Stomach (tissue), 19 donors: ENCODE measurements at places on chromosomes 7 and 10. TPM values are rescaled to one million over a fixed set of nuclear protein-coding genes. Genes with fewer than 3 reads are reported as not detected.

C10orf88 gene
- 1.8 TPM for total RNA-seq

PTPRN2 gene
- 35.8 TPM for total RNA-seq

ZPBP gene
- total RNA-seq, result not detected

MMRN2 gene
- total RNA-seq, result 40.0 TPM

MXI1 gene
- 3.5 TPM for total RNA-seq

EPHB6 gene
- total RNA-seq, result 8.0 TPM

CALML3 gene
- total RNA-seq, result not detected

CALHM1 gene
- not detected for total RNA-seq

TCAF2 gene
- 2.9 TPM for total RNA-seq

DNAH11 gene
- not detected for total RNA-seq

ANKRD61 gene
- 1.3 TPM for total RNA-seq

MICU1 gene
- total RNA-seq, result 35.9 TPM

ZNF438 gene
- total RNA-seq, result 3.5 TPM

SPDYE2 gene
- total RNA-seq, result not detected

- no peak for DNase-seq
These were observed 251.6 kb downstream of the GATA3 start for GRCh38 chr10:8305876-8306652.

DNA sequence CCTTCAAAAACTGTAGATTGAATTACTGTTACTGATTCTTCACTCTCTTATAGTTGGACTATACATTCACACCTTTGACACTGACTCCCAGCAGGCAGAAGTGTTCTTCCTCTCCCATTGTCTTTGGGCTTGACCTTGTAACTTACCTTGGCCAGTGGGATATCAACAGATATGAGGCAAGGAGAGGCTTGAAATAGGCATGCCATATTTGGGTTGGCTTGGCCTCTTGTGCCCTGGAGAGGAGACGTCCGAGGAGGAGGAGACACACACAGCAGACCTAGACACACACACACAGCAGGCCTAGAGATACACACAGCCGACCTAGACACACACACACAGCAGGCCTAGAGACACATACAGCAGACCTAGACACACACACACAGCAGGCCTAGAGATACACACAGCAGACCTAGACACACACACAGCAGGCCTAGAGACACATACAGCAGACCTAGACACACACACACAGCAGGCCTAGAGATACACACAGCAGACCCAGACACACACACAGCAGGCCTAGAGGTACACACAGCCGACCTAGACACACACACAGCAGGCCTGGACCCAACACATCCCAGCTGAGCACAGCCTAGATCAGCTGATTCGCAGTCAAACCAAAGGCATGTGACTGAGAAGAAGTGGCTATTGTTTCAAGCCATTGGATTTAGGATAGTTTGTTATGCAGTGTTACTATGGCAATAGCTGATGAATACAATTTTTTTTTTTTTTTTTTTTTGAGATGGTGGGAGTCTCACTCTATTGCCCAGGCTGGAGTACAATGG, 12.5 kb upstream of the GNA12 start:
- no peak for DNase-seq

GRCh38 chr7:44286182-44286617, 39.2 kb downstream of the CAMK2B start:
- peak; percentile 17 for DNase-seq

- no peak for DNase-seq
These were observed 335.9 kb downstream of the WDR37 start for GRCh38 chr10:1392127-1392526.

- DNase-seq, result peak; percentile 40
These were observed 183.1 kb downstream of the TAX1BP1 start for GRCh38 chr7:27922907-27923641.

- no peak for DNase-seq
These were observed 26.0 kb downstream of the HSPA12A start for GRCh38 chr10:116716381-116716780.

DNA sequence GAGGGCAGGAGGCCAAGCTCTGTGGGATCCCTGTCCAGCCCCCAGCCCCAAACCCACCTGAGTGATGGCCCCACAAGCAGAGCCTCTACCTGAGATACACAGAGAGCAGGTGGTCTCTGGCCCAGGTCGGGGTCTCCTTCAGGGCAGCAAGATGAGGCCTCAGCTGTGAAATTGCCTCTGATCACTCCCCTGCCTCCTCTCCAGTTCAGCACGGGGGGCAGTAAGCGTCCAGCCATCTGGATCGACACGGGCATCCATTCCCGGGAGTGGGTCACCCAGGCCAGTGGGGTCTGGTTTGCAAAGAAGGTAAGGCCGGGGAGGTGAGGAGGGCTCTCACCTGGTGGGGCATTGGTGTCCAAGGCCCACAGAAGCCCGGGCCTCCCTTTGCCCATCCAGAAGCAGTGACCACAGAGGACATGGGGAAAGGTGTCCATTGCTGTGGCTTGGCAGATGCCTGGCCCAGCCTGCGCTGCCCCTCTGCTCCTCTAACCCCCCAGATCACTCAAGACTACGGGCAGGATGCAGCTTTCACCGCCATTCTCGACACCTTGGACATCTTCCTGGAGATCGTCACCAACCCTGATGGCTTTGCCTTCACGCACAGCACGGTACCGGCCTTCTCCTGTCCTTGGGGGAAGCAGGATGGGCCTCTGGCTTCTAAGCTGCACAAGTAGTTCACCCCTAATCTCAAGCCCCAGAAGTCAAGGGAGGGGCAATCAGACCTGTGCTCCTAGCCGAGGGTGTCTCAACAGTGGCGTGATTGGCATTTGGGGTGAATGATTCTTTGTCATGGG, 3.1 kb downstream of the CPA1 start:
- no peak for DNase-seq

GRCh38 chr10:63083904-63084689, 49.0 kb upstream of the NRBF2 start:
- DNase-seq, result peak; percentile 62

DNA sequence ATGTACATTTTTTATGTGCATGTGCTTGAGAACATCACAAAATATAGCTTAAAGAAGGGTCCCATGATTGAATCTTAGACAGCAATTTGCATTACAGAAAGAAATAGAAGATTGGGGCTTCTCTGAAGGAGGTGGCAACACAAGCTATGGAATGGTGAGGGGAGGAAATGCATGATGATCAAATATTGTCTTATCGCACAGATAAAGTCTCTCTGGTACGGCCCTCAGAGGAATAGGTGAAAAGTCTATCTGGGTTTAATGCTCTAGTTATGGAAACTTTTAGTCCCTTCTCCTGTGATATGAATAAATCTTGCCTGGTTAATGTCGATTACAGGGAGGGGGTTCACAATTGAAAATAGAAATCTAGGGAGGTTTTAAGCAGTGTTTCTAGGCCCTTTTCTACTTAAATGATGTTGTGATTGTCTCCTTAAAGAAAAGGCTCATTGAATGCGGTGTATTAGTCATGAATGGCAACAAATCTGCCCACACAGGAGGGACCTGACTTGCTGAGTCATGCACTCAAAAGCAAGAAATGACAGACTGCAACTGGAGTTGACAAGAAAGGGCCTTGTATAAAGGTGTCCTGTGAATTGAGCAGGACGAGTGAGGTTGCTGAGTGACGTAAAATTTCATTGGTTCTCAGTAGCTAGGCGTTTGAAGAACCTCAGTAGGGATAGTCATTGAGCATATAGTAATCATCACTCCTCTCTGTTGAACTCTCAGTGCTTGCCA, 133.4 kb upstream of the CSTF2T start:
- DNase-seq, result peak; percentile 44

DNA sequence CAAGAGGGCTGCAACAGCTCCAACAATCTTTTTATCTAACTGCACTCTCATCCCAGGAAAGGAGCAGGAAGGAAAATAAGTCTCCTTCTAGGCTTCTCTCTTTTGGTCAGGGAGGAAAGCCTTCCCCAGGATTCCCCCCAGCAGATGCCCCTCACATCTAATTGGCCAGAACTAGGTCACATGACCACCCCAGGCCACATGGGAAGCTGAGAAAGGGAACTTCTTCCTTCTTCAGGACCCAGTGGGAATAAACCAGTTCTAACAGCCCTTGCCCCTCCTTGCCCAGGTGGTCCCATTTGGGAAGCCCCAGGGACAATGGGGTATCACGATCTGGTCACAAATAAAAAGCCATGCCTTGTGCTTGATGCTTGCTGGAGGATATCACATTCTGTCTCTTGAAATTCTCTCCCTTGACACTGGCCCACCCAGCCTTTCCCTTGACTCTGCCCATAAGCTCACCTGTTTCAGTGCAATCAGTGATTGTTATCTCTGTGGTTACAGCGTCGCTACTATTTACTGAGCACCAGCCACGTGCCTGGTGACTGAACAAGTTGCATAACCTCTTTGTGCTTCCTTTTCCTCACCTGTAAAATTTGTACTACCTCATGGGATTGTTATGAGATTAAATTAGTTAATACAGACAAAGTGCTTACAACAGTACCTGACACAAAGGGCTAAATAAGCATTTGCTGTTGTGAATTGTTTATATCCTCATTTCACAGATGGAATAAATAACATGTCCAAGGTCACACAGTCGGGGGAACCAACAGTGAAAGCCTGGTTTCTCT, 9.0 kb upstream of the TACR2 start:
- DNase-seq, result peak; percentile 90

DNA sequence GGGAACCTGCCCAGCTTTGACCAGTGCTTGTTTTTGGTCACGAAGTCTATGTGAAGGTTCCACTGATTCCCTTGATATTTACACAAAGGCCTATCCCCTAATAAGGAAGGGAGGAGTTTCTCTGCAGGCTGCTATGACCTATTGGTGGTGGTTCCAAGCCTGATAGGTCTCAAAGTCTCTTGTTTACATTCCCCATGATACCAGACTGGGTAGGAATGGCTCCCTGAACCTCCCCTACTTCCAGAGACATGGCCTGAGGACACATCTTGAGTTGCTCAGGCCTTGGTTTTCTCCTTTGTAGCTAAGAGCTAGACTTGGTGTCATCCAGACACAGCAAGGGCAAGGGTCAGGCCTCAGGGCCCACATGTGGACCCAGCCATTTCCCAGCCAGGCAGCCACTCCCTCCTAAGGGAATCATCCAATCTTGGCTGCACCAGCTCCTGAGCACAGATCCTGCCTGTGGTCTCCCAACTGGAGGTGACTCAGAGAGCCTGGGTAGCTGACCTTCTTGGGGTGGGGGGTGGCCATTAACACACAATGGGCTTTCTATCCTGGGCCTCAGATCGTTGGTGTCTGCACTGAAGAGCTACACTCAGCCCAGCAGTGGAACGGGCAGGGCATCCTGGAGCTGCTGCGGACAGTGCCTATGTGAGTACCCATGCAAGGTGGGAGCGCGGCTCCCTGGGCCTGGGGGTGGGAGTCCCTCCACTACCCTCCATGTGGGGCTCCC, 51.0 kb upstream of the TRIM8 start:
- DNase-seq, result no peak

GRCh38 chr10:117427356-117427755, 52.1 kb upstream of the PDZD8 start:
- DNase-seq, result no peak

GRCh38 chr7:128855559-128855958, 7.1 kb upstream of the ATP6V1F start:
- no peak for DNase-seq
